ENCODE measurements at places on chromosomes 5 and 9.

DNA sequence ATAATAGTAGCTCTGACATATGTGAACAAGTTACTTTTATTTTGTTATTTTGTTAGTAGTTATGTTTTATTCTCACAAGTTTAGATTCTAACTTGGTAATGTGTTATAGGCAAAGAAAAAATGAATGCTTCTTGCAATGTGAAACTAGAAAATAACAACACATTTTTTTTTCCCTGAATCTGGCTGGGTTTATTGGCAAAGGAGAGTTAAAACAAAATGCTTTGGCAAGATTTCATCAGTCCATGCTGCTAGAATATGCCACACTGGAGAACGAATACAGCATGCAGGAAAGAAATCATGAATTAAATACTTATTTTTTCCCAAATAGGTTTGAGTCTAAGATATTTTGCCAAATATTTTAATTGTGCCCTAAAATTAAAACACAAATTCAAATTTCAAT lies 1048.1 kb upstream of the ACO1 start:
- DNase-seq = no peak

- no peak for DNase-seq
These were observed 335.0 kb upstream of the TUSC1 start for GRCh38 chr9:26013199-26013598.

DNA sequence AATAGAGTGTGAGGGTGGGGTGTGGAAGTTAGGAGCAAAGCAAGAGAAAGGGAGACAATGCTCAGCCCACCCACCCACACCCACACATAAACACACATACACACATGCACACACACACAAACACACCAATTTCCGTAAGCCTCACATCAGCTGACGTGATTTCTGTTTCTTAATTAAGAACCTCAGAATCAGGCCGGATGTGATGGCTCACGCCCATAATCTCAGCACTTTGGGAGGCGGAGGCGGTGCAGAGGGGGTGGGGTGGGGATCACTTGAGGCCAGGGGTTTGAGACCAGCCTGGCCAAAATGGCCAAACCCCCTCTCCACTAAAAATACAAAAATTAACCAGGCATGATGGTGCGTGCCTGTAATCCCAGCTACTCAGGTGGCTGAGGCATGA lies 26.4 kb upstream of the PIK3R1 start:
- no peak for DNase-seq

- DNase-seq = no peak
These were observed 6.2 kb downstream of the MYORG start for GRCh38 chr9:34370335-34370969.

GRCh38 chr9:20041697-20042081 lies 252.9 kb upstream of the SLC24A2 start:
- DNase-seq = no peak

DNA sequence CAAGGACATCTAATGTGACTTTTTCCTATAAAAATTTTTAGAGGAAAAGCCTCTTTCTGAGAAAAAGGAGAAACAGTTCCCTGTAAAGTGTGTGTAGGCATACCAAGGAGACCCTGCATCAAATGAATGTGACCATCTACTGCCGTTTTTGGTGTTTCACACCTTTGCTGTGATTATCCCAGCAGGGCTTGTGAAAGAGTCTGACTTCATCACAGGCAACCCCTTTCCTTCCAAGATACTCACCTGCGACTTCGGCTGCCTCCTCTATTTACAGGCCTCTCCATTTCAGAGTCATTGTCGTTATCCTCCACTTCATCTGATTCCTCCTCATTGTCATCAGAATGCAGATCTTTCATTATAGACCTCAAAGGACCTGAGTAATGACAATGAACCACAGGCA lies 259.1 kb downstream of the MLLT3 start:
- DNase-seq = no peak

DNA sequence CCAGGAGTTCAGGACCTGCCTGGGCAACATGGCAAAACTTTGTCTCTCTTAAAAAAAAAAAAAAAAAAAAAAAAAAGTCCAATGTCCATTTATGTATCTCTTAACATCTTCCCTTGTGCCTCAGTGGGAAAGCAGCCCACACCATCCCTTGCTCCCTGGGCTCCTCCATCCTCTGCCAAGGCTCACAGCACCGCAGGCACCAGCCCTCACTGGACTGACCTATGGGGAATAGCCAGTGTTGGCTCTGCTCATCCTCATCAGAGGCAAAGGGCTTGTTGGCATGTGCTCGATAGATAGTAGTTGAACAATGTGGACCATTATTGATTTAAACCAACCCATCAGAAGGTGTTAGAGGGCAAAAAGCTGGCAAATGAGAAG lies 61.8 kb upstream of the LRRTM2 start:
- DNase-seq = no peak

- DNase-seq = no peak
These were observed 43.0 kb downstream of the LRSAM1 start for GRCh38 chr9:127494304-127494702.

DNA sequence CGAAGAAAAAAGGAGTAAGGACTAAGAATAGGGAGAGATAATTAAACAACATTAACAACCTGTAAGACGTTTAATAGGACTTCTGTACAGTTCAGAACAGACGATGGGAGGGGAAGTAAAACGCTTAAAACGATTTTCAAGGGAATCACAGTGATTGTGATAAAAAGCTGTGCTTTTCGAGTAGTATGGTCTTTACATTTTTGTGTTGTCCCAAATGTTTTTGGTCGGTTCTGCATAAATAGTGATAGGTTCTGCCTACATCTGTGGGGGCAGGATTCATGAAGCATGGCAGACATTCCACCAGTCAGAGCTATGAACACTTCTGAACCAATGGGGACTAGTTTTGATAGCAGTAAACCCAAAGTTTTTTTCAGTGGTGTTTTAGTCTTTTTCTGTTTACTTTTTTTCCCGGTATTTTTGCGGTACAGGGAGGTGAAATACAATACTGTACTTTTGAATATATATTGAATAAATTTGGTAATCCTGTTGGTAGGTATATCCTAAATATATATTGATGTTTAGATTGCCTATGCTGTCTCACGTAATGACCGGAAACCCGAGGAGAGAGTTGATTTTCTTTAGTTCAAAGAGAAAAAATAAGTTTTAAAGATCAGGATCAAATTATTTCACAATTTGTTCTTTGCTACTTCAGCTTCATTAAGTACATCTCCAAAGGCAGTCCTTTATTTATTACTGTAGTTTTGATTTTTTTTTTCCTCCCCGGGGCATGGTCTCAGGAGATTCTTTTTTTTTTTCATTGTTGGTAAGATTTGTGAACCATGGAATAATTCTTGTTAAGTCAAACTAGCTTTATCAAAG lies 1.3 kb downstream of the ERBIN start:
- no peak for DNase-seq

All from brain pericyte (primary cell).